ENCODE measurements at places on chromosomes 1 and 21. TPM values are rescaled to one million over a fixed set of nuclear protein-coding genes. Genes with fewer than 3 reads are reported as not detected.

Gene CLCA4
- total RNA-seq: not detected

Gene DIO1
- not detected for total RNA-seq

Gene TMEM63A
- 26.4 TPM for total RNA-seq

- DNase-seq: no peak
These were observed 812.7 kb downstream of the PLA2G4A start for GRCh38 chr1:187641463-187641862.

- no peak for DNase-seq
These were observed 194.0 kb downstream of the NPHP4 start for GRCh38 chr1:5798151-5798730.

DNA sequence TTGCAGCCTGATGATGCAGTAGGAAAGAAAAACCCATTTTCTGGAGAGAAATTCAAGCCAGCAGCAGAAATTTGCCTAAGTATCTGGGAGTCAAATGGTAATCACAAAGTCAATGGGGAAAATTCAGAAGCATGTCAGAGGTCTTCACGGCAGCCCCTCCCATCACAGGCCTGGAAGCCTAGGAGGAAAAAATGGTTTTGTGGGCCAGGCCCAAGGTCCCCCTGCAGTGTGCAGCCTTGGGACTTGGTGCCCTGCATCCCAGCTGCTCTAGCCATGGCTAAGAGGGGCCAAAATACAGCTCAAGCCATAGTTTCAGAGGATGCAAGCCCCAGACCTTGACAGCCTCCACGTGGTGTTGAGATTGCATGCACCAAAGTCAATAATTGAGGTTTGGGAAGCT, 334.8 kb downstream of the PTBP2 start:
- DNase-seq: no peak

- no peak for DNase-seq
These were observed 559.8 kb downstream of the LMO4 start for GRCh38 chr1:87888446-87888845.

- DNase-seq: no peak
These were observed 28.2 kb upstream of the SYDE2 start for GRCh38 chr1:85228972-85229371.

GRCh38 chr1:205610901-205611466, 20.8 kb downstream of the ELK4 start:
- no peak for DNase-seq

GRCh38 chr1:82034812-82035211, 234.1 kb downstream of the ADGRL2 start:
- DNase-seq: no peak

DNA sequence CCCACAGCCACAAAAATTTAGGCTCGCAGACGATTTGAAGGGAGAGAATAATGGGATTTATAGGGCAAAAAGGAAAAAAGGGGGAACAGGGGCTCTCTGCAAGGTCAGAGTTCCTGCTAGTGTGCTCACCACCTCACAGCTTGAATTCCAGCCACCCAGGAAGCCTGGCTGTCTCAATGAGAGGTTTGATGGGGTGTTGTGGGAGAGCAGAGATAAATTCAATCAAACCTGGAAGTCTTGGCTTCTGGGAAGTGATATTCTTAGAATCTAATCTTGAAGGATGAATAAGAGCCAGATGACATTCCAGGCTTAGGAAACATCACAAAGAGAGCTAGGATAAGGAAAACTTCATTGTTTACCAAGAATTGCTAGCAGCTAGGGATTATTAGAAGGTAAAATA, 47.4 kb upstream of the C21orf91 start:
- DNase-seq: no peak

GRCh38 chr21:41628256-41628655, 120.3 kb upstream of the TMPRSS2 start:
- no peak for DNase-seq

- DNase-seq: no peak
These were observed 54.1 kb downstream of the KLHDC7A start for GRCh38 chr1:18534810-18535205.
